Regular cardiac myocyte (primary cell): ENCODE measurements at places on chromosomes 6 and 20. TPM values are rescaled to one million over a fixed set of nuclear protein-coding genes. Genes with fewer than 3 reads are reported as not detected.

BCAS4 gene
- 15.8 and 19.6 TPM in 2 replicates for total RNA-seq

IL17A gene
- total RNA-seq: not detected in 2 replicates

SAYSD1 gene
- 10.5 and 15.2 TPM in 2 replicates for total RNA-seq

SALL4 gene
- under 0.01 and 0.28 TPM in 2 replicates for total RNA-seq

CGA gene
- 0.28 TPM in 1 of 2 replicates, not detected in the other for total RNA-seq

PRDM13 gene
- total RNA-seq: not detected in 2 replicates

CRISP2 gene
- not detected in 2 replicates for total RNA-seq

GLO1 gene
- 120 and 123 TPM in 2 replicates for total RNA-seq
